ENCODE measurements at places on chromosomes 1 and 21.

GRCh38 chr21:33301632-33302002 lies 23.2 kb upstream of the IFNAR1 start:
- DNase-seq = no peak

GRCh38 chr1:167431909-167432650 lies 86.2 kb downstream of the CD247 start:
- DNase-seq = no peak

- no peak for DNase-seq
Measured at GRCh38 chr1:87155648-87156047, 173.0 kb upstream of the LMO4 start.

GRCh38 chr1:201732351-201732750 lies 96.6 kb upstream of the IPO9 start:
- no peak for DNase-seq

- DNase-seq = no peak
Measured at GRCh38 chr1:34265396-34265795, 88.7 kb downstream of the C1orf94 start.

DNA sequence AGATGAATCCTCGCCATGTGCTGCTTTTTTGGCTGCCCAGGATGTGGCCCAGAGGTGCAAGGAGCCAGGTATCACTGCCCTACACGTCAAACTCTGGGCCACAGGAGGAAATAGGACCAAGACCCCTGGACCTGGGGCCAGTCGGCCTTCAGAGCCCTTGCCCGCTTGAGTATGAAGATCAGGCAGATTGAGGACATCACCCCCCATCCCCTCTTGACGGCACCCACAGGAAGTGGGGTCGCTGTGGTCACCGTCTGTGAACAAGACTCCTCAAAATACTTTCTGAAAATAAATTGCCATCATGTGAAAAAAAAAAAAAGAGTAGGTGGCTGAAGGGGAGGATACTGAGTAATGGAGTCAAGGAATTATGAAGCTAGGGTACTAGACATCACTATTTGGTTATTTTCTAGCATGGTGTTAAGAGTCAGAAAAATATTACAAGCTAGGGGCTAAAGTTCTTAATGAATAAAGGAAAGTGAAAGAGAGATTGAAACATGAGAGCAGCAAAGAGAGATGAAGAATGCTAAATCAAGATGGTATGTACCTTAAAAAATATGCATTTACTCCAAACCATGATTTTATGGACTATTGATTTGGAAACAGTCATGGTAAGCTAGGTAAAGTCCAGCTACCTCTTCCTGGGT lies 84.9 kb downstream of the CLEC20A start:
- no peak for DNase-seq

DNA sequence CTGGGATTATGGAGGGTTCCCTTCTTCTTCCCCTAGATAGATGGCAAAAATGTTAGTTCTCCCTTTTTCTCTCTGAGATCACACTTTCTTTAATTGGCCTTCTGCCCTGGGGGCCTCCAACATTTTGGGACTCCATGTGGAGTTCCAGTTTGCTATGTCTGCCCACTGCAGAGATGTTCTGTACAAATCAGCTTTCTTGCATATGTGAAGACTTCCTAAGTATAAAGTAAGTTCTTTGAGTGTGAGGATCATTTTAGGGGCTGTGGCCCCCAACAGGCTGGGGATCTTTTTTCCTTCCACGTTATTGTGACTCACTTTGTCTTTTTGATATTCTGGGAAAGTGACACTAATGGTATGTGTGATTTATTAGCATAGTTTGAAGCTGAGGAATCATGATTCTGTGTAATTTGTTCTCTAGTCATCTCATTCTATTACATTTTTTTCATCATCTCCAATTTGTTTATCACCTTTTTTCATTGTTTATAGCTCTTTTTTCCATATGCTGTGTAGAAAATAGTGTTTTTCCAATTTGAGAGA lies 48.2 kb downstream of the HHAT start:
- no peak for DNase-seq

DNA sequence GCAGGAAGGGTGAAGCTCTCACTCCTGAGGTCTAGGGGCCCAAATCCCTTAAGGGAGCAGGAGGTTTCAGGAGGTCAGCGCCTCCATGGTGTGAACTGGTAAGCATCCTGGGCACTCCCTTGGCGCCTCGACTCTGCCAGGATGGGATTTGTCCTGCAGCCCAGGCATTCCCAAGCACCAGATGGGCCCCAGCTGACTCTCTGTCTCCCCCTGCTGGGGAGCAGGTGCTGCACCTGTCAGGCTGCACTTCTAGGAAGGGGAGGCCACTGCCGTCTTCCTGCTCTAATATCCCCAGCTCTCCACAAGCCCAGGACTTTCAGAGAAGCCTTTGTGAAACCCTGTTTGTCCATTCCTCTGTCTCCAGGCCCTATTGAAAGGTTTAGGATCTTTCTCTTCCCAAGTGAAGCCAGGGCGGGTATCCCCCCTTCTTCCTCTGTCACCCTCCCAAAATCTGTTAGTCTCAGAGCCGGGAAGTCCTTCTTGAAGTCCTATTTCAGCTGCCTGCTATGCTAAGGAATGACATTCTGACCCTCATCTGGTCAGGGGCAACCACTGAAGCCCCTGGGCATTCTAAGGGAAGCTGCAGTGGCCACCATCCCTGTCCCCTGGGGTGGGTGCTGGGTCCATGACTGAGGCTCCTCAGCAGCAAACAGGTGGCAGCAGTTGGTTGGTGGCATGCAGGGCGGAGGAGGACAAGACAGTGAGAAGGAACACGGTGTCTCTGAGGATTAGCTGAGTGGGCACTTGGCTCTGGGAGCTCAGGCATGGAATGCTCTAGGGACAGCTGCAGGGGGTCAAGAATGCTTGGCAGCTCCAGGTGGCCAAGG lies 3.2 kb downstream of the MYBPH start:
- DNase-seq = no peak

GRCh38 chr1:214967865-214968575 lies 114.5 kb upstream of the KCNK2 start:
- no peak for DNase-seq

DNA sequence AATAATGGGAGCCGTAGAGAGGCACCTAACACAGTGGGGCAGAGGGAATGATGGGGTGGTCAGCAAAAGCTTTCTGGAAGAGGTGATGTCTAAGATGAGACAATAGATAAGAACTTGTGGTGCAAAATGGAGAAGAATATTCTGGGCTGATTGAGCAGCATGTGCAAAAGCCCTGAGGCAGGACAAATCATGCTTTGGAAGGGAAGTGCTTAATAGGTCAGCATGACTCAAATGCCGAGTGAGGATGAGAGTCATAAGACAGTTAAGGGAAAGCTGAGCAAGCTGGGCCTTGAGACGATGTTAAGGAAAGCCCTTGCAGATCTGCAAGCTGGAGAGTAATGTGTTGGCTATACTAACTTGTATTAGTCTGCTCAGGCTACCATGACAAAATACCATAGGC lies 37.3 kb upstream of the ASB17 start:
- DNase-seq = no peak

DNA sequence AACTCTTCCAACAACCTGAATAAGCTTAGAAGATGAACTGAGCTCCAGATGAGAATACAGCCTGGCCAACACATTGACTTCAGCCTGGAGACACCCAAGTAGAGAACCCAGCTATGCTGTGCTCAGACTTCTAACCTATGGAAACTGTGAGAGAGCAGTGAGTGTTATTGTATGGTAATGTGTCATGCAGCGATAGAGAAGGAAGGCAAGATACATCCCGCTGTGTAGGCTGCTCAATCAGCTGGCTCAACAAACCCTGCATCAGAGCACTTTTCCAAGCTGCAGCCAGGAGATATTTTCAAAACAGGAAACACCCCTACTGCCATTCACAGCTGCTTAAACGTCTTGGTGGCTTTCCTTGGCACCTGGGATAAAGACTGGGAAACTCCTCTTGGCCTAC lies 321.3 kb downstream of the SIPA1L2 start:
- DNase-seq = no peak

DNA sequence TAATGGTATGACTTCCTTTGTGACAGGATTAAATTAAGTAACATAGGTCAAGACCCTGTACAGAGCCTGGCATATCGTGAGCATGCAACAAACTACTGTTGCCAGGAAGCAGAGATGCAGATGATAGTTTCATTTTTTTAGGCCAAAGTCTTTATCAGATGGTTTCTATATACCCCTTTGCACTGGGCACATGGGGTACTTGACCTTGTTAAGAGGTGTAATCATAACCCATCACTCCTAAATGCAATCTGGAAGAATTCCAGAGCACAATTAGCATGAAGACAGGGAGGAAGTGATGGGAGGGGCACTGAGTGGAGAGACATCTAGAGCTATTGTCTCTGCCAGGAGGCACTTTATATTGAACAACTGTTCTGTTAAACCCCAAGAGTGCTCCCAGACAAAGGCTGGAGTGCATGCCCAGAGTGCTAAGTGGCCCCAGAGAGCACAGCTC lies 22.1 kb downstream of the ZBTB17 start:
- DNase-seq = no peak

DNA sequence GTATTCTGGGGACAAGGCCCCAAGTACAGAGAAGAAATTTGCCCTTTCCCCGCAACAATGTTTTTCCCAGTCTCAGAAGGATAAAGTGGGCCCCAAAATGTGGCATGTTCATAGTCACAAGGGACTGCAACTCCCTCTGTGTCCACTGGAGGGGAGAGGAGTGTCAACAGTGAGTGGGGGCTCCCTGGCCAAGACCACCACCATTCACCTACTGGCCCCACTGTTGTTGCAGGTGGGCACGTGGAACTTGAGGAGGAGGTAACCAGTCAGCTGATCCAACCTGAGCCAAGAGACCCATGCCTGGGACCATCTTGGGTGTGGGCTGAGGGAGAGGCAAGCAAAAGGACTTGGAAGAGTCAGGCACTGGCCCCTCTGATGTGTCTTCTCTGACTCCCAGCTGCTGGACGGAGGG lies 777 bp downstream of the NUDT17 start:
- DNase-seq = no peak

GRCh38 chr1:226584164-226584563 lies 35.6 kb downstream of the STUM start:
- DNase-seq = no peak

- DNase-seq = no peak
Measured at GRCh38 chr21:14241297-14241696, 25.3 kb downstream of the RBM11 start.

- no peak for DNase-seq
Measured at GRCh38 chr1:25253911-25254310, 6.7 kb upstream of the RSRP1 start.

DNA sequence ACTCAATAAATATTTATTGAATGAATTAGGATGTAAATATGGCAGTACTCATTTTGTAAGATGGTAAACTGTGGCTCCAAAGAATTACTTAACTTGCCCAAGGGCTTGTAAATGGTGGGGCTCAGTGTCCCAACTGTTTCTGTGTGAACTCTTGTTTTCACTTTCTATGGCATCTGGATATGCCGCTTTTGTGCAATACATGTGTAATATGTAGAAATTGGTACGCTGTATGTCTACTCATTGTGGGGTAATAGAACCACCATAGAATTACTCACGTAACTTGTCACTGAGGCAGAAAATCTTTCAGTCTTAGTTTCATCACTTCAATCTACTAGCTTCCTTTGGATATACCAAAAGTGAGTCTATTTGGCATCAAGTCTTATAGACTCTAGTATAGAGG lies 977 bp downstream of the PRPF3 start:
- no peak for DNase-seq

DNA sequence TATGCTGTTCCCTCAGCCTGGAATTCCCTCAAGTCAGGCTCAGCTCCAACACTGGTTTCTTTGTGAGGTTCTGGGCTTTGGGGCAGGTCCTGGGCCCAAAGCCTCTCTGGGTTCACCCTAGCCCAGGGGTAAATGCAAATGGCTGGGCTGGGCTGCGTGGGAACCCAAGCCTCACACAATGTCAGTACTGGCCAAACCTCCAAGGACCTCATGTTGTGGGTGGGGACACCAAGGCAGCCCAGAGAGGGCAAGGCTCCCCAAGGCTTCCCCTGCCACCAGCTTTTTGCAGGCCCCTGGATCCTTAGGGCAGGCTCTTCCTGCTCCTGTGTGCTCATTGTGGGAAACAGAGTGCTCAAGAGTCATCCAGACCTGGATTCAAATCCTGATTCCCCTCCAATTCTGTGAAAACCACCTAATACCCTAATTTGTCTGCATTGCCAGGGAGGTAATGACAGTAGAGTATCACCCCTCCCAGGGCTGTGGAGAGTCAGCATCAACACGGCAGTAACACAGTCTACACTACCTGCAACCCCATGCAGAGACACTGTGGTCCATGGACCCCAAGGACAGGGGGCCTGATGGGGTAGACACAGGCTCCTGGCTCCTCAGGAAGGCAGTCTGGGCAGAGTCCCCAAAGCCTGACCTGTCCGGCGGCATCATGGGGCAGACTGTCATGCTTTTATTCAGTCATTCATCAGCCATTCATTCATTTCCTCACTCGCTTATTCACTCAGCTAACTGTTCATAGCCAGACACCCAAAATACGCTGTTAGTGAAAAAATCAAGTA lies 85.7 kb downstream of the DMRTB1 start:
- no peak for DNase-seq

- DNase-seq = no peak
Measured at GRCh38 chr1:64857347-64857746, 109.0 kb downstream of the JAK1 start.

- DNase-seq = no peak
Measured at GRCh38 chr1:220843481-220844011, 35.7 kb upstream of the HLX start.

DNA sequence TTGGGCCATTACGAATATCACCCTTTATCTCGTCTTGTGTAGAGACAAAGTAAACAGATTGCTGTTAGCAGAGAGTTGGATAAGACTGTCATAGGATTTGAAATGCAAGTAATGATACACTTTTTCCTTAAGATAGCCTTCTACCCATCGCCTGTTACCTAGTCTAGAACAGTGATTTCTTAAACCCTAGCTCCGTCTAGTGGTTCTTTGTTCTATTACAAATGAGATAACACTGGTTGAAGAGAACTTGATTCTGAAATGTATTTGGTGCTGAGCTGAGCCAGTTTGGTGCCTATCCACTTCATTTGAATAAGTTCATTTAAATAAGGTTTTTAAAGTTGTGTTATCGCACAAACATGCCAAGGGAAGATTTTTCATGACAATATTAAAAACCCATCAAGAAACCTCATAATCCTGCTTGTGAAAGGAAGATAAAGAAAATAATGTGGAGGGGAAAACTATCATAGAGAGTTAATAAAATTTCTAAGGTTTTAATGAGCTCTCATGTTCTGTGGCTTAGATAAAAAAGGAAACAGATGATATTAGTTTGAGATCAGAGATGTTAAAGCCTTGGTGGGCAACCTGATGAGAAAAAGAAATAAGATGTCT lies 1.5 kb upstream of the KCNH1 start:
- DNase-seq = no peak
